ENCODE measurements at places on chromosomes 1 and 21. TPM values are rescaled to one million over a fixed set of nuclear protein-coding genes. Genes with fewer than 3 reads are reported as not detected.

Gene DNASE2B
- total RNA-seq, result not detected

Gene KDM5B
- total RNA-seq, result 26.7 TPM

Gene HCRTR1
- not detected for total RNA-seq

Gene ASH1L
- 14.2 TPM for total RNA-seq

Gene LCE2D
- total RNA-seq, result not detected

Gene FAM110D
- total RNA-seq, result not detected

Gene FHAD1
- 0.51 TPM for total RNA-seq

Gene VTCN1
- not detected for total RNA-seq

Gene ANKRD34A
- 1.0 TPM for total RNA-seq

Gene LUZP1
- total RNA-seq, result 20.9 TPM

Gene DYRK1A
- total RNA-seq, result 35.2 TPM

Gene RAD54L
- total RNA-seq, result 16.0 TPM

Gene C1orf87
- total RNA-seq, result under 0.01 TPM

Gene RIIAD1
- total RNA-seq, result not detected

Gene TMEM269
- 0.25 TPM for total RNA-seq

Gene WNT2B
- 44.4 TPM for total RNA-seq

Gene FMO4
- 1.0 TPM for total RNA-seq

Gene DCST1
- total RNA-seq, result not detected

Gene NTMT2
- total RNA-seq, result not detected

Gene LAD1
- 52.9 TPM for total RNA-seq

Gene CD34
- not detected for total RNA-seq

Gene SH2D2A
- total RNA-seq, result 2.3 TPM

Gene CSTB
- total RNA-seq, result 8.5 TPM

Gene LDLRAD1
- total RNA-seq, result not detected

Gene ARHGAP29
- total RNA-seq, result 49.7 TPM

Gene PCBP3
- 1.5 TPM for total RNA-seq

Gene COL18A1
- 403 TPM for total RNA-seq

Gene S100A2
- 21.7 TPM for total RNA-seq

Gene HSF2BP
- 1.3 TPM for total RNA-seq

Gene FCRLA
- total RNA-seq, result 0.16 TPM

Gene ECM1
- total RNA-seq, result 20.5 TPM

Gene TTLL7
- total RNA-seq, result 1.8 TPM

Gene ESPN
- 0.25 TPM for total RNA-seq

Gene CLSTN1
- 128 TPM for total RNA-seq

Gene BNIPL
- total RNA-seq, result not detected

Gene FMOD
- 0.25 TPM for total RNA-seq

Gene GPR37L1
- total RNA-seq, result not detected

Gene GPR25
- 0.33 TPM for total RNA-seq

Gene AMIGO1
- total RNA-seq, result 2.4 TPM

Gene TMED5
- total RNA-seq, result 62.4 TPM

Gene SPATA45
- total RNA-seq, result not detected

Gene NHLH1
- total RNA-seq, result under 0.01 TPM

Gene TCHHL1
- total RNA-seq, result not detected

Gene ERVH48-1
- not detected for total RNA-seq

Gene HPDL
- 8.3 TPM for total RNA-seq
